CD4-positive, alpha-beta memory T cell (primary cell): ENCODE measurements at places on chromosomes 2 and 18.

DNA sequence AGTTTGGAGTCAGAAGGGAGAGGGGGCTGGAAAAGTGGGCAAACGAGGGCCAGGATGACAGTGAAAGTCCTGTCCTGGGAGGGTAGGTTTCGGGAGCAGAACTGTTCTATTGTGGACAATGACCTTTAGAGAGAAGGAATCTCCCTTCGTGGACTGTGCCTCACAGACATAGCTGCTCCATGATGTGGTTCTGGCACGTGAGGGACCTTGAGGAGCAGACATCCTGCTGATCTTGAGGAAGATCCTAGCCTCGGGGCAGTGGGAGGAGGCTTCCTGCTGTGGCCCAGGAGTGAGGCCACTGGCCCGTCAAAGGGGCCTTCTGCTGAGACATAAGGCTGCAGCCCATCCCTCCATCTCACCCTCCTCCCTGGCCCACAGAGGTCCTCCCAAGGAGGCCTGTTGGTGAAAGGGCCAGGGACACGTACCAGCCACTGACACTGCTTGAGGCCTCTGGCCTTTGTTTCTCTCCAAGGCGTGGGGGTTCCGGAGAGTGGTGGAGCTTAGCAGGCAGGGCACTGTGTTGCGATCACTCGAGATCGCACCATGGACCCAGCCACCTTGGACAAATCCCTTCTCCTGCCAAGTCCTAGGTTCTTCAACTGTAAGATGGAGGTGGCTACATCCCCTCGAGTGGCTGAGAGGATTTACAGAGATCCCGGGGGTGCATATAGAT, 167.2 kb downstream of the CELF4 start:
- no peak for DNase-seq

- DNase-seq = no peak
These were observed 6.3 kb upstream of the ID2 start for GRCh38 chr2:8675543-8675942.

- DNase-seq = peak; percentile 60
These were observed 10.6 kb upstream of the ATG16L1 start for GRCh38 chr2:233240897-233241296.

GRCh38 chr18:58078889-58079573, 35.0 kb downstream of the NEDD4L start:
- DNase-seq = no peak

- DNase-seq = no peak
These were observed 18.0 kb upstream of the HK2 start for GRCh38 chr2:74815941-74816340.

- no peak for DNase-seq
These were observed 70.8 kb downstream of the TMEM200C start for GRCh38 chr18:5824370-5824984.

GRCh38 chr18:45339810-45340550, 275.3 kb upstream of the SLC14A2 start:
- no peak for DNase-seq

GRCh38 chr2:137192366-137193310, 427.3 kb downstream of the THSD7B start:
- DNase-seq = no peak

GRCh38 chr2:112718863-112719370, 1.9 kb upstream of the NT5DC4 start:
- DNase-seq = no peak

DNA sequence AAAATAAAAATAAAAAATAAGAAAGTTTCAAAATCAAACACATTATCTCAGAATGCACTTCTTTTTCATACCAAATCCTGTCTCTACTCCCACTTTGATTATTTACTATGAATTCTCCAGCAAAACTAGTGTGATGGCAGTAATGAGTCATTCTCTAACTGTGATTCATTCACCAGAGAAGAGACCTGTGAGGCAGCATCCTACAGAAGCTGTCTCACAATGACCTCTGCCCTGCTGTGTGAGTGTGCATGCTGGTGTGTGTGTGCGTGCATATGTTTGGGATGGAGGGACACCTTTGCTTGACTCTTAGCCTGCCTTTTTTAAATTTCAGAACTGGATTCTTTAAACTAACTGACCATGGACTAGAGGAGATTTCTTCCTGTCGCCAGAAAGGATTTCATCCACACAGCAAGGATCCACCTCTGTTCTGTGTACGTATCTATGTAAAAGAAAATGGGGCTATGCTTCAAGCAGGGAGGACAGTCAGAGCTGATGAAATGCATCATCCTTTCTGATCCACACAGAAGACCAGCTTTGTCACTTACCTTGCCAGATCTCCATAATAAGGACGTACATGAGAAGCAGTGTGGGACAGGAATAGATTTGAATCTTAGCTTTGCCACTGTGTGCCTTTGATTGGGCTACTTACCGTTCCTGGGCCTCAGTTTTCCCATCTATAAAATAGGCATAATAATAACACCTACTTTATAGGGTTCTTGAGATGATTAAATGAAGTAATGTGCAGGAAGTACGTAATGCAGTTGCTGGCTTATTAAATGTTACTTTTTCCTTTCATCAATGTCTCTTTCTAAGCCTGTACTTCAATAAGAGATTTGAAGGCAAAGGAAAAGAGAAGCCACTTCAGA, 31.2 kb downstream of the STAMBP start:
- DNase-seq = no peak

DNA sequence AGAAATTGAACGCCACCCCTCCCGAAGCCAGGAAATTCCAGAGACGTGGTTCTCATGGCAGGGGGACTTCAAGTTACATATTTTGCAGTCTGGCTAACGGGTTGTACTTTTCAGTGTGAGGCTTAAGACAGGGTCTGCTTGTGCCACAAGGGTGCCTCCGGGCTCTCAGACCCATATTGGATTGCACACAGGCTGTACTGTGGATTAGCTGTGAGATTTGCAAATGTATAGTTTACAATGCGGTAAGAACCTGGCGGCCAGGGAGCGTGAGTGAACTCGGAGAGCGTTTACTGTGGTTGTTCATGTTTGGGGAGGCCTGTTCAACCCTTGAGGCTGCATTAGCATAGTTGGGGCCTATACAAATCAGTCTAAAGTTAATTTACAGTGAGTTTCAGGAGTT, 143.9 kb upstream of the SIX2 start:
- DNase-seq = no peak

DNA sequence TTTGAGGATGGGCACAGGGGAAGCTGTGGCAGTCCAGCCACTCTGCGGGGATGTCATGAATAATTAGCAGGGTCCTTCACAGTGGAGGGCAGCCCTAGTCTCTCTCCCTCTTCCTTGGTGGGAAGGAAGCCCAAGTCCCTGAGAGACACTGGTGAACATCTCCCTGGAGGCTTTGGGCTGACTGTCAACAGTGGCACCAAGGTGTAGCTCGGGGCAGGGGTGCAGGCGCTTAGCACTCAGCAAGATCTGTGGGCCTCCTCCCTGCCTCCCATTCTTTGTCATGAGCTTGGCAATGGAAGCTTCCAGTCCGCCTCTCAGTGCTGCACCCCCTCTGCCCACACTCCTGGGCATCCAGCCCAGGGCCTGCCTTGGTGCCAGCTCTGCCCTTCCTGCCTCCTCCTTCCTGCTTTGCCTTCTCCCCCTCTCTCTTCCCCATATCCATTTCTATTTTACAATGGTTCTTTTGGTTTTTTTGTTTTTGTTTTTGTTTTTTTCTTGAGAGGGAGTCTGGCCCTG, 59.4 kb downstream of the STEAP3 start:
- DNase-seq = no peak

GRCh38 chr18:50398099-50398498, 23.3 kb downstream of the SKA1 start:
- no peak for DNase-seq

GRCh38 chr2:226874749-226875148, 38.9 kb downstream of the RHBDD1 start:
- DNase-seq = no peak

GRCh38 chr18:28287146-28287545, 110.2 kb upstream of the CDH2 start:
- no peak for DNase-seq

DNA sequence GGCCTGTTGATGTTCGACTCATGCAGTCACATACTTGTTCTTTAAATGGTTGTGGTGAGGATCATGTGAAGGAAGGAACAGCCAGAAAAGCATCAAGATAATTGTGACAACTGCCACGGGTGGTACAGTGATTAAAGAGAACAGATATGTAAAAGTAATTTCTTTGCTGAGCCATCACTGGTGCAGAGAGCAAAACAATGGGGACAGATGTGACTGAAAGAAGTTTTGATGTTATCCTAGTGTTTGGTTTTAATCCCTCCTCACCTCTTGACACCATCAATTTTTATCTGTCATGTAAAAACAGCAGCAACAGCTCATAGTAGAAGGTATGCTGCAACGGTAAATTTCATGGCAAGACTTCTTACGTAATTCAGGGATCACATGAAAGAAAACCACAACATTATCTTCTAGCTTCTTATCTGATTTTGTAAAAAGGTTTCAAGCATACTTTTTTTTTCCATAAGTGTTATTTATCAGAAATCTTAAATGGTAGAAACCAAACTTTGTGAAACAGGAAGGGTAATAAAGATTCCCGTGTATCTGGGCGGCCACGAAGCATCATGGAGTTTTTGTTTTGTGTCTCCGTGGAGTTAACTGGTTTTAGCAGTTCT, 65.2 kb downstream of the PLCL1 start:
- peak; percentile 66 for DNase-seq

DNA sequence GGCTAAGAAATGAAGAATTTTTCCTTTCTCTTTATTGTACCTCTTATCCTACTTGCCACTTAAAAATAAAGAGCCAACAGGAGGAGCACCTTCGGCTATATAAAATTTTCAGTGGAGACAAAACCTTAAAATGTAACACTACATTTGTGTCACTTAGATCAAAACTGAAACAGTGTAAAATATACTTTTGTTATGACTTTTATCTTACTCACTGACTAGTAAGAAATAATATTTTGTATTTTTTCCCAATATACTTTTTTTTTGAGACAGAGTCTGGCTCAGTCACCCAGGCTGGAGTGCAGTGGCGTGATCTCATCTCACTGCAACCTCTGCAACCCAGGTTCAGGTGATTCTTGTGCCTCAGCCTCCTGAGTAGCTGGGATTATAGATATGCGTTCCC, 28.3 kb downstream of the KCNJ13 start:
- DNase-seq = no peak

DNA sequence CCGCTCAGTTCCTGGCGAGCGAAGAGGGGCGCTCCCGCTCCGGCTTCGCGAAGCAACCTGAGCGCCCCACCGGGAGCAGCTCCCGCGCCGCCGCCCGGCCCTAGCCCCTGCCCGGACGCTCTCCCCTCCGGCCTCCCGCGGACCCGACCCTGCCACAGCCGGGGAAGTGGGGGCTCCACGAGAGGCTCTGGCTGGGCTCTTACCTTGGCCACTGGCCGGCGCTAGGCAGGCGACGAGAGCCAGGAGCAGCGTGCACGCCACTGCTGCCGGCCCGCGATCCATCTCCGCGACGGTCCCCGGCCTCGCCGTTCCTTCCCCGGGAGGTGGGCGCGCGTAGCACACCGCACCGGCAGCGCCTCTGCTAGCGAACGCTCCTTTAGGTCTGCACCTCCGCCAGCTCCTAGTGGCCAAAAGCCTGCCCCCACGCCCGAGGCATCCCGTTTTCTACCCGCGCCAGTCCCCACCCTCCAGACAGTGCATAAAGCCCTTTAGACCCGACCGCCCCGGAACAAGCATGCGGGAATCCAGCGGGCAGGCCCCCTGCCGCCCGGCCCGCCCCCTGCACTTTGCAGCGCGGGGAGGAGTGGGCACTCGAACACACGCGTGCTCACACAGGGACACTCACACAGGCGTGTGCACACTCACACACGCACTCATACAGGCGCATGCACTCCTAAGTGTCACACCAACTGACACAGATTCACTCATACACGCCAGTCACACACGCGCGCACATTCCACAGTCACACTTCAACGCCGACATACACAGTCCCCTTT, at the start of gene LRP2:
Gene LRP2 (minus strand): TSS at position 417 of the 776 bp plus-strand sequence. CDS start 135 bp downstream, at position 282.
- DNase-seq = peak; percentile 53

- DNase-seq = no peak
These were observed 172.3 kb downstream of the PRKCE start for GRCh38 chr2:45823723-45824206.

DNA sequence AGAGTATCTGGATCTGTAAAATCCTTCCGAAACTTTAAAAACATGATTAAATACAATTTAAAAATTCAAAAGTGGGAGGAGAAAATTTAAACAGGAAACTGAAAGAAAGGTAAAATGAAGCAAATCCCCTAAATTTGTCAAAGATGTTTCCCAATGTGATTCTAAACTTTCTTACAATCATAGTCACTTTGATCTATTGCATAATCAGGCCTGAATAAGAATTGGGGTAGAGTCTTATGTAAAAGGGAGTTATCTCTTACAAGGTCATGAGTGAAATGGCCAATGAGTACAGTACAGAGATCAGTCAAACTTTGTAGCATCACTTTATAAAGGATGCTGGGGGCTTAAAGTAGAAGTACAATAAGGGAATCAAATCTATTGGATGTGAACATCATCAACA, 1657.7 kb upstream of the CELF4 start:
- no peak for DNase-seq

- no peak for DNase-seq
These were observed 141.3 kb downstream of the SEPTIN10 start for GRCh38 chr2:109472331-109472959.

DNA sequence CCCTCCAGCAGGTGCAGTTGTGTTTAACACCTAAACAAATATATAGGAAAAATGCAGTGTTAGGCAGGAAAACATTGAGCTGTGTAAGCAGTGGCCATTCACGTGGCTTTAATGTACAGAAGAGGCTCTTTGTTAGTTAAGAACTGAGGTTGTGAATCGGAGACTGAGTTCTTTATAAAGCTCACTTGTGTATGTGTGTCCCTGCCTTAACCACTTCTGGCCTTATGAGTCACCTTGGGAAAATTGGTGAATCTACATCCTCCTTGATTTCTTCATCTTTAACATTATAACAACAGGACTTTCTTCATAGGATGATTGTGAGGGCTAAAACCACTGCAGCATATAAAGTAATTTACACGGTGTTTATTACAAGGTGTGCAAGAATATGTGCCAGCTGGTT, 188.4 kb upstream of the TPO start:
- no peak for DNase-seq

- no peak for DNase-seq
These were observed 829.2 kb downstream of the ERBB4 start for GRCh38 chr2:211709389-211709788.
